ELR (cell line): ENCODE measurements at places on chromosomes 6 and 20.

- no peak for DNase-seq
These were observed 4.0 kb downstream of the IRF4 start for GRCh38 chr6:395432-396125.

- peak; percentile 14 for DNase-seq
These were observed 1.7 kb upstream of the DSTN start for GRCh38 chr20:17568045-17568788.

DNA sequence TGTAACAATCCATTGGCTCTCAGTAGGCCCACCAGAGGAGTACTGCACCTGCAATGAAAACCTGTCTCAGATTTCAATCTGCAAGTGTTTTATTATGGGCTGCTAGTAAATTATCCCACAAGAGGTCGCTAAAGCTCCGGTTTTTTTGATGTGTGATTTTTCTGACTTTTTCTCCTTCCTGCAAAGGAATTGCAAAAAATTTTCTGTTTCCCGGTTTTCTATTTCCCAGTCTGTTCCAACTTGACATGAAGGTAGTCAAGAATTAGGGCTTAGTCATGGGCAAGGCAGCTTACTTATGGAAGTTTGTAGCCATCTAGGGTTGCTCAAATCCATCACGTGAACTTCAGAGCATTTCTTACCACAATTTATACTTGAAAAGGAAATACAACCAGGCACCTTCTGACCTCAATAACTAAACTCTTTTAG, 38.5 kb upstream of the AHI1 start:
- peak; percentile 92 for DNase-seq

DNA sequence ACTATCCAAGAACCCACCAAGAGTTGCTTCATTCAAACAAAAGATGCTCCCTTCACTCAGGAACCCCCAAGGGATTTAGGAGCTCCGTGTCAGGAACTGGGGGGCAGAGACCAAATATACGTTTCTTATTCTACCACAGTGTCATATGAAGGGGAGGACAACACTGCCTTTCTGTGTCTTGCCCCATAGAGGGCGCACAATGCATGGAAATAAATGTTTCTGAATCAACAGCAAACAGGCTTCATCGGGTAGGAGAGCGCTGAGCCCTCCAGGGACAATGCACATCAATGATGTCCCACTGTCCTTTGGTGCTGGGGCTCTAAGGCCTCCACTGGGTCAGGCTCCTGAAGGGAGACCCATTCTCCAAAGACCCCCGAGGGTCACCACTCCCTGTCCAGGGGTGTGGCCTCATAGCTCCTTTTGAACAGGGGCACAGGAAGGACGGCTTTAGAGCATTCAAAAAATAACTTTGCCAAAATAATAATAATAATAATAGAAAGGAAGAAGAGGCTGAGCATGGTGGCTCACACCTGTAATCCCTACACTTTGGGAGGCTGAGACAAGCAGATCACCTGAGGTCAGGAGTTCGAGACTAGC, 31.1 kb downstream of the PLG start:
- DNase-seq, result peak; percentile 48

DNA sequence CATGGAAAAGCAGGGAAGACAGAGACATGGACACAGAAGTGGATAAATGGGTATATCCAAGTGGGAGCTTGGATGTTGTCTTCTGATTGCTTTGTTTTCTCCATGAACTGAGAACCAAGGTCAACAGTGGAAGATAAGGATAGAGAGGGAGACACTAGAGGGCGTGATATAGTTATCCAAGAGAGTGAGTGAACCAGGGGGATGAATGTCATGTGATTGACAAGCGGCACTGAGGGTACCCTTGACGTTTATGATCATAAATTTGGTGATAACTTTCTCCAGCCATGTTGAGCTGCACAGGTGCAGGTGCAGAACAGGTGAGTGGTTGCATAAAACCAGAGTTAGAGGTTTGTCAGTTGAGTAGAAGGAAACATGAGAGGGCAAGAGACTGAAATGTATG, 20.7 kb downstream of the EBF4 start:
- no peak for DNase-seq

DNA sequence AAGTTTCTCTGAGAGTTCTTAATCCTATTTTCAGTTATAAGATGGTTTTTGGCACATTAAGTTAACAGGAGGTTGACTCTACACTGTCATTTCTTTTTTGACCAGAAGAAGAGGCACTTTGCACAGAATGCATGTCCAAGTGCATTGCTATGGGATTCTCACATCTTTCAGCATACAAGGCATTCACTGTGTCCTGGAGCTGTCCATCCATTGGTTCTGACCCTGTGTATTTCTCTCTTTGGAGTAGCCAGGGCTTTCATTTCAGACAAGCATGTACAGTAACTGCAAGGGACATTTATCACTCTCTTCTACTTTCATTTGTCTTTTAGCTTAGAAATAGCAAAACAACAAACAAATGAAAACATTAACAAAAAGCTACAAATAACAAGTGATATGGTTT, 275.1 kb upstream of the IMPG1 start:
- DNase-seq, result no peak

- DNase-seq, result peak; percentile 92
These were observed 61.7 kb downstream of the PYGB start for GRCh38 chr20:25309395-25310267.

- DNase-seq, result no peak
These were observed 67.9 kb upstream of the BHLHE23 start for GRCh38 chr20:63074631-63075030.

DNA sequence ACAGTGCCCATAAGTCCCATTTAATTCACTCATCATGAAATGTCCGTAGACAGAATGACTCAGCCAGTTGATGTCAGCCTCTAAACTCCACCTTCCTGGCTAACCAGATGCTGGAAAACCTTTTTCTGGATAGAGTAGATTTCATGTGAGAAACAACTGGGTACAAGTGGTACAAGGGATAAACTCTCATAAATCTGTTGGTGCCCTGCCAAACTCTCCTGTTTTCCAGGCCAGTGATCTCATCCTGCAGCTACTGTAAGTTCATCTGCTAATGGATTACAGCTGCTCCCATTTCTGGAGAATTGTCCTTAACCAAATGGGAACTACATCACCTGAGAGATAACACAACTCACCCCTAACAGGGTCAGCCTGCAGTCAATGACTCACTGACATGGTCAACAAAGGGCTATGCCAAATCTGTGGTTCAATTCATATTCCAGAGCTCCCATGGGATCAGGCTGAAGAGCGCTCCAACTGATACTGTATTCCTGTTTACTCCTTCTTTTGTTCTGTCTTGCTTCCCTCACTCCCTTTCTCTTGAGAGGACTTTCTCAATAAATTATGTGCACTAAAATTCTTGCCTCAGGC, 210.1 kb upstream of the HDDC2 start:
- DNase-seq, result no peak

GRCh38 chr6:156902782-156903181, 125.6 kb downstream of the ARID1B start:
- DNase-seq, result no peak

DNA sequence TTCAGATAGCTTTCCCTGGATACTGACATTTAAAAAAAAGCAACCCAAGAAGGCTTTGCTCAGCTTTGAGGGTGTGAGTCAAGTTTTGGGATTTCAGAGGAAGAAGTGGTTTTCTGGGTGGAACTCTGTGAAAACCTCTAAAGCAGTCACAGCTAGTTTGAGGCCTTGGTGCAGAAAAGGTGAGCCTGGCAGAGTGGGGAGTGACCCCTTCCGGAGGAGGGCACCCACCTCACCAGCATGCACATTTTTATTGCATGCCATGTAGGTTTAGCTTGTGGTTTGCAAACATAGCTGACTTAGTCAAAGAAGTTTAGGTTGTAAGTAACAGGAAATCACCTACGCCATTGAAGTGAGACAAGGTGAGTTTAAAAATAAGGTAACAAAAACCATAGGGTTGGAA, 146.8 kb upstream of the PMEPA1 start:
- DNase-seq, result no peak

GRCh38 chr6:149899926-149900619, 2.2 kb upstream of the RAET1E start:
- no peak for DNase-seq

DNA sequence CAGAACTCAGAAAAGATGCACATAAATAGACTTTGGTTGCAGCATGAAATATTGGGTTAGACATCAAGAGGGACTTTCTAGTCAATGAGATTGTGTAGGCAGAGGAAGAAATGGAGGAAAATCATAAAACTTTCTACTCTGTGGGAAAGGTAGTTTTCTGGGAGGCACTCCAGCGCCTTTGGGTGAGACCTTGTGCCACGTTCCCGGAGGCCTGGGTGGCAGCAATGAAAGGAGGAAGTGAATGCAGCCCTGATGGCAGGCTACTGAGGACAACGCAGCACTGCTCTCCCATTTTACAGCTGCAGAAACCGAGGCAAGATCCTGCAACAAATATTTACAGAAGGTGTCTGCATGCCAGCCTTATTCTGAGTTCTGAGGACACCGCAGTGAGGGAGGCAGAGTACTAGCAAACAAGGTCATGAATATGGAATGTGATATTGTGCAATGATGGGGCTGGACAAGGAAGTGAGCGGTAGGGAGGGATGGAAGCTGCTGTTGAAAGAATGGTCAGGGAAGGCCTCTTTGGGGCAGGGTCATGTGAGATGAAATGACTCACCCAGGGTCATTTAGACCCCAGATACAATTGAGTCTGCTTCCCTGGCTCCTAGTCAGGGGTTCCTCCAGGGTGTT, 159.1 kb downstream of the TFAP2C start:
- peak; percentile 100 for DNase-seq

DNA sequence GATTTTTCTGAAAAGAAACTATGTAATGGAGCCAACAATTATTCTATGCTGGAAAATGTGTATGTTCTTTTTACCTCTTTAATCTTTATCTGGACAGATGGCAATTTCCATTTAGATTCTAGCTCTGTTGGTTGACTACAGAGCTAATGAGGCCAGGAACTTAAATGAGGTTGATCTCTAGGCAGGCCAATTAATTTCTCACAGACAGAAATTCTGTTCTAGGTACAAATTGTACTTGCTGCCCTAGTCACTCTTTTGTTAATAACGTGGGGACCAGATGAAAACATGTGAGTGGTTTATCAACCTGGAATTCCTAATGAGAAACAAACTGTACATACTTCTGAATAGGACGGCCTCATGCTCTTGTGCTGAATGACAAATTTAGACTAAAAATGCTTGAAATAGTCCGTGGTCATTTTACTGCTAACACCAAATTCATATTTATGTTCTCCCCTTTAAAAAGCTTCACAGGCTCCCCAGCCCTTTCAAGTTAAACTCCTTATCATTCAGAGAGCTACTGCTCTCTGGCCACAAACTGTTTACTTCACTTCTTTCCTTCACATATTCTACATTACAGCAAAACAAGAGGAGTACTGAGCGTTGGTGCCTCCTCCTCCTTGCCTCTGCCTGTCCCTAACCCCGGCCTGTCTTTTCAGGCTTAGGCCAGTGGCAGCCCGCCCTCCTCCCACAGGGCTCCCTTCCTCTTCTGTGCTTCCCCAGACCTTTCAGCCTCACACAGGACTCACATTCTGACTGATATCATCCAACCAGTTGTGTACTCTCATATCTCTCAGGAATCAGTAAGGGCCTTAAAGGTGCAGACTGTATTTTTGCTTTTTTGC, 41.4 kb downstream of the DTNBP1 start:
- peak; percentile 9 for DNase-seq

DNA sequence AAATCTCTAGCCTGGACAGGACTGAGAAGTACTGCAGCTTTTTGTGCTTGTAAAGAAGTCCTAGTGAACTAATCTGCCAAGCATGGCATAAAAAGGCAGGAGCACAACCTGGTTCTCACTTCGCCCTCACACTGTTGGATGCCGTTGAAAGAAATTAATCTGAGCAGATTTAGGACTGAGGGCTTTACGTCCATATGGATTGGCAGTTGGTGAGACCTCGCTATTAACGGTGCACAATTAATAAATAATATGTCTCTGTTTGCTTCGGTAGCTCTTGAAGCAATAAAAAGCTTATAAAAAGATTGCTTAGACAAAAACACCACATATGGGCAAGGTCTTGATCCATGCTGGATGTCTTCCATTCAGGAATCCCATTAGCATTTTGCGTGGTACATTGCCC, 185.6 kb upstream of the EPHA7 start:
- DNase-seq, result no peak

DNA sequence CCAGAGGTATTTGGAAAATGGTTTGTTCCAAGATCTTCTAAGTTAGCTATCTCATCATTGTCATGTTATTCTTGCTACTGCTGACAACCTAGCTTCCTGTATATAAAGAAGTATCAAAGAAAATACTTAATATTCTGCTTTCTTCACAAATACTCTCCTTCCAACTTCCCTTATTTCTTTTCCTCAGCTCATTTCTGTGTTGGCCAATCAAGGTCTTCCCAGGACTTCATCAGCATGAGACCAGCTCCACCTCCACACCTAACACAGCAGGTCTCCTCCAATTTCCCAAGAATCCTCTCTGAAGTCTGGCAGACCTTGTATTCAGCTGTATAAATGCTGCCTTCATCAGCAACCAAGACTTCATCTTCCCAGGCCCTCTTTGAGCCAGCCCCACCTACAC, 538.6 kb upstream of the JARID2 start:
- no peak for DNase-seq

- DNase-seq, result peak; percentile 19
These were observed 40.9 kb downstream of the KIZ start for GRCh38 chr20:21166801-21167200.

- DNase-seq, result peak; percentile 13
These were observed 307.9 kb upstream of the SLC35B3 start for GRCh38 chr6:8743170-8743745.

GRCh38 chr6:148452876-148453275, 110.2 kb downstream of the SASH1 start:
- no peak for DNase-seq

DNA sequence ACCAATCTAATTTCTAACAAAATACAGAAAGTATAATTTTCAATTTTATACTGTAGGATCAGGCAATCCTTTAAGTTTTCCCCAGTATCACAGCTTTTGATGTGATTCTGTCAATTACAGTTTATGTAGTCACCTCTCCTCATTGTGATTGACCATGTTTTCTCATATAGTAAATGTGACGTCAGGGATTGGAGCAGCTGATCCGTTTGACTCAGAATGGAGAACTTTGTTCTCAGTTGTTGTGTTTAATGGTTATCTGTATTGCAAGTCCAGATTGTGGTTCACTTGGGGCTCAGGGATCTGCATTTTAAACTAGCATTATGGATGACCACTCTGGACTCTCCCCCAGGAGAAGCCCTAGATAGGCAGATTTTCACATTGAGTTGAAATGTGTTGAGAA, 90.6 kb downstream of the DNAH8 start:
- no peak for DNase-seq

DNA sequence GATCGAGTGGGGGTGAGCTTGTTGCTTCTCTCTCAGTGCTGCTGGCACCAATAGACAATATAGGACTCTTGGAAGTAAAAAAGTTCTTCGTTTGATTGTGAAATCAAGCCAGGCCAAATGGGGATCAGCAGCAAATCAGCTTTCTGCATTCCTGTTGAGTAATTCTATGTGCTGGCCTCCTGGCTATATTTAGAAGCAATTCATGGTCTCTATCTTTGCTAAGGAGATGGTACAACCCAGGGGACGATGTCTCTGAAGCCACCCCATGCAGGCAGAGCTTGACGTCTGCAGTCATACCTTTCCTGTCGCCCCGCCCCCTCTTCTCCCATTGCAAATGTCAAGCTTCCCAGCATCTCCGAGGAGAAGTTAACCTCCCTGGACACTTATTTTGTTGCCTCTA, 199.1 kb downstream of the SCP2D1 start:
- no peak for DNase-seq

GRCh38 chr6:161355696-161356095, 81.8 kb upstream of the AGPAT4 start:
- no peak for DNase-seq

- DNase-seq, result no peak
These were observed 119.5 kb downstream of the FOXC1 start for GRCh38 chr6:1729133-1729749.
